ENCODE measurements at places on chromosomes 11 and 22. TPM values are rescaled to one million over a fixed set of nuclear protein-coding genes. Genes with fewer than 3 reads are reported as not detected.

KRTAP5-2 gene
- polyA plus RNA-seq: 0.46 TPM

DNA sequence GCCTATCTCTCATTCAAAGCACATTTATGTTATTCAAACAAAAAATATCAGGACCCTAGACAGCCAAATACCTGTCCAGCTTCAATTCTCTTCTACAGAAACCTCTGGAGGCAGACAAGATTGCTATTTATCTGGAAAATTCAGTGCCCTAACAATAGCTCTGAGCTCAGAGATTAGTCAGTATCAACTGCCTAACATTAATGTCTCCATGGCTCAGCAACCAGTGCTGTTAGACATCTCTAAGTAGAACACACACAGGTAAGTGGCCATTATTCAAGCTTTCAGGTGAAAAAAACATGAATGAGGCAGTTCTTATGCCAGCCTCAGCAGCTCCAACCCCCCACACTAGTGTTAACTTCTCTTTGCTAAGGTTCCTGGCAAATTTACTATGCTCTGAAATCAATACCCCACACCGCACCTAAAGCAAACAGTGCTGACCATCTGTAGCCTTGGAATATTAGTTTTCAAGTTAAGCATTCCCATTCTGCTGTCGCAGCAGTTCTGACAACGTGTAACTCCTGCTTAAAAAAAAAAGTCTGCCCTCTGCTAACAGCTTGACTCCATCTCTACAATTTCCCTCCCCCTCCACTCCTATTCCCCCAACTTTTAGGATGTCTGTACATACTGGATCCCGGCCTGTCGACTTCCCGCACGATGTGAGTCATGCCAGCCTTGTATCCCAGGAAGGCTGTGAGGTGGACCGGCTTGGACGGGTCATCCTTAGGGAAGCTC, 1.5 kb downstream of the RPL3 start:
- DNase-seq: no peak

OR4D5 gene
- polyA plus RNA-seq: not detected

- DNase-seq: no peak
These were observed 10.8 kb upstream of the CYP2R1 start for GRCh38 chr11:14902650-14903350.

DNA sequence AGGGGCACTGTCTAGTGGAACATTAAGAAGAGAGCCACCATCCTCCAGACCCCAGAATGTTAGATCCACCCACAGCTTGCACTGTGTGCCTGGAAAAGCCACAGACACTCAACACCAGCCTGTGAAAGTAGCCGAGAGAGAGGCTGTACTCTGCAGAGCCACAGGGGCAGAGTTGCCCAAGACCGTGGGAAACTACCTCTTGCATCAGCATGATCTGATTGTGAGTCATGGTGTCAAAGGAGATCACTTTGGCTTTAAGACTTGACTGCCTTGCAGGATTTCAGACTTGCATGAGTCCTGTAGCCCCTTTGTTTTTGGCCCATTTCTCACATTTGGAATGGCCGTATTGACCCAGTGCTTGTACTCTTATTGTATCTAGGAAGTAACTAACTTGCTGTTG, 115.9 kb upstream of the CCDC179 start:
- DNase-seq: no peak

- DNase-seq: no peak
These were observed 2.6 kb upstream of the FTH1 start for GRCh38 chr11:61969838-61970662.

GRCh38 chr11:95248666-95249467, 17.9 kb upstream of the SESN3 start:
- DNase-seq: no peak

PKNOX2 gene
- polyA plus RNA-seq: not detected

GRCh38 chr11:1059759-1060158, 14.9 kb upstream of the MUC2 start:
- DNase-seq: no peak

OR51A2 gene
- not detected for polyA plus RNA-seq

KMT2A gene
- polyA plus RNA-seq: 40.5 TPM

DNA sequence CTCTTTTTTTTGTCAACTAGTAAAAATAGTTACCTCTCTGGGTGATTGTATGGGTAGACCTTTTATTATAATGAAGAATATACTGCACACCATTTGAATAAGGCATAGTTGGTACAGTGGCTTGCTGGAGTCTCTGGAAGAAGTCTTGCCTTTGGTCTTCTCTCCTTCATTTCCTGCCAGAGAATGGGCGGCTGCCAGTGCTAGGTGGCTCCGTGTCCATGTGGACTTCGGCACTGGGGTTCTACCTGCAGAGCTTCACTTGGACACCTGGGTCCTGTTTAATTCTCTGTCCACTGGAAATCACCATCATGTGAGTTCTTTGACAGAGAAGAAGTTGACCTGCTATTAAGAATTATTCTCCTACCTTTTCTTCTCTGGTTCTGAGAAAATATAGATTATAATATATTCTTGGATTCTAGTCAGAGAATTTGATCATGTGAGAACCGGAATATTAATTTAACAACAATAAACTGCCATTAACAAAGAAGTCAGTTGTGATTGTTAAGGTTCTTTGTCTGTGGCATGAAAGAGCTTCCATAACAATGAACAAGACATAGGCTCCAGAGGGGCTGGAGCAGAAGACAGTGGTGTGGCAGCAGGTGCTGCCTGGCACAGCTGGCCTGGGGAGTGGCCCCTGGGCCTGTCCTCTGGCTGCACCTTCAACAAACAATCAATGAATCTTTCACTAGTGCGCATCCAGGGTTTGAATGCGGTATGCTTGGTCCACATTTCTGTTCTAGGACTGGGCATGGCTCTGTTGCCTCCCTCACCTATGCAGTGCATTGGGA, 77.5 kb downstream of the PPFIBP2 start:
- no peak for DNase-seq

- DNase-seq: no peak
These were observed 47.1 kb upstream of the EMID1 start for GRCh38 chr22:29158546-29158945.

CLMP gene
- 0.31 TPM for polyA plus RNA-seq

CCDC116 gene
- polyA plus RNA-seq: not detected

APOA5 gene
- not detected for polyA plus RNA-seq

GRCh38 chr11:563066-563811, 2.5 kb downstream of the RASSF7 start:
- DNase-seq: no peak

DNA sequence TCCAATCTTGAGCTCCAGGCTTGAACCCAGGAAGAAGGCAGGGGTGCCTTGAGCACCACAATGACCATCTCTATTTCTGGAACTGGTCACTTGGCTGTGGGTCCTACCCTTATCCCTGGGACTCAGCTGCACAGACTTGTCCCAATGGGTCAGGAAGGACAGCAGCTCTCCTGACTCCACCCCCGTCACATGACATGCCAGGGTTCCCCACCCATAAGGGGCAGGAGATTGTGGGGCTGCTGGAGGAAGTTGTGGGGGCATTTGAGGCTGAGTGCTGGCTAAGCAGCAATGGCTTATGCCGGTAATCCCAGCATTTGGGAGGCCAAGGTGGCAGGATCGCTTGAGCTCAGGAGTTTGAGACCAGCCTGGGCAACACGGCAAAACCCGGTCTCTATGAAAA, 56.2 kb downstream of the NFAM1 start:
- DNase-seq: no peak

DNA sequence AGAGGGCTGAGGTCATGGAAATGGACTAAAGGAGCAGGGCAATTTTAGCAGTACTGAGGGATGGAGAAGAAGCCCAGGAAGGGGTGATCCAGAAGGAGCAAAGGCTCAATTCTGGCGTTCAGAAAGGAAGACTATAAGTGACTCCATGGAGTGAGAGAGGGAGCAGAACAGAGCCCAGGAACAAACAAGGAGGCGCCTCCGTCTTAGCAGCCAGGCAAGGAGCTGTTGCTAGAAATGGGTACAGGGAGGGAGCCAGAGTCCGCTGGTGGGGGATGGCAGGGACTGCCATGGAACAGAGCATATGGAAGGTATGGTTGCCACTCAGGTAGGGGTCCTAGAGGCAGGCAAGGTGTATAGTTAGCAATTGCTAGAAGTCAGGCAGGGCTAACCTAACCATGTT, 20.5 kb upstream of the STK33 start:
- DNase-seq: no peak

GRCh38 chr11:17601256-17601671, 54.2 kb downstream of the OTOG start:
- no peak for DNase-seq

OR51E1 gene
- polyA plus RNA-seq: not detected

DNA sequence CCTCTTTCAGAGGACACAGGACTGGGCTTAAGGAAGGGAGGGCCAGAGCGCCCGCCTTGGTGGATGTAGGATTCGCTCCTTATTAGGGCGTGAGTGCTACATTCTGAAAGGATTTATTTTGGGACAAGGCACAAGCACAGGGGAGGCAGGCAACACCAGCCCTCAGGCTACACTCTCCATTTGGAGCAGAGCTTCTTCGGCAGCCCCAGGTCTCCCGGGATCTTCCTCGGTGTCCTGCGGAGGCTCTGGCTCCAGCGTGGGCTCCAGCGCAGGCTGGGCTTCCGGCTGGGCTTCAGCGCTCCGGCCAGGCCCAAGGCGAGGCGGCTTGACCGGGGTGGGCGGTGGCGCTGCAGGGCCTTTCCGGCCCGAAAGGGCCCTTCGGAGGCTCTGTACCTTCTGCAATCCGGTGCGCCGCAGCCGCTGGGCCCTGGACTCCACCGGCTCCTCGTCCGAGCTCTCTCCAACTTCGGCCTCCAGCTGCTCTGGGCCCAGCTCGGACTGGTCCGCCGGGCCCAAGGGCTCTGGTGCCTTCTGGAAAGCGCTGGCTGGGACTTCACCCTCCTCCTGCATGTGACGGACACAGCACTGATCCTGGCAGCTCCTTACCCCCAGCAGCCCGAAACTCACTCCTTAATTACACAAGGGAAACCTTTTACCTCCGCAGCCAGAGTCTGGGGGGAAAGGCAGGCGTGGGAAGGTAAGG, 1.1 kb downstream of the CAVIN3 start:
- DNase-seq: no peak

DNA sequence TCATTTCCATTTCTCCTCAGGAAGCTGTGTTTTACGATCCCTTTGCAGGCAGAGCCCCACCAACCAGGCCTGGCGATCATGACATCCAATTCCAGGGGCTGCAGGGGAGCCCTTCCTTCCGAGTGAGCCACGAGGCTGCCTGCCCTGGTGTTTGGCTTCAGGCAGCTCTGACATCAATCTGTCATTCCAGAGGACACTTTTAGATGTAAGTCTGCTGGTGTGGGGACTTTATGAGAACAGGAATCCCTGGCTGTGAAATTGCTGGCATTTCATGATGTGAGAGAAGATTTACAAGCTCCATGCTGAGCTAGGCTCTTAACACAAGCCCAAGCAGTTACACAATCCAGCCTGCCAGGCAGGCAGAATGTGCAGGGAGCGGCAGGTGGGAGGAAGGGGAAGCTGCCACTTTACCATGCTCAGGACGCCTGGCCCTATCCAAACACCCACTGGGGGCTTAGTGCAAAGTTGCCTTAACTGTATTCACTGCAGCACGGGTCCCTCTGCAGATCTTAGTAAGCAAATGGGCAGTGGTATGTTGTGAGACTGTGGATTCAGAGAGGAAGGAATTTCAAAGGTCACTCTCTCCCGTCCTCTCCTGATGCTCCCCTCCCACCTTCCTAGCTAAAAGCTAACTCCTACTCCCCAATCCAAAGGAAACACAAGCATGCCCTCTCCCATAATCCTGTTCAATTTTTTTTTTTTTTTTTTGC, 43.4 kb upstream of the MICAL2 start:
- no peak for DNase-seq

INS gene
- polyA plus RNA-seq: not detected

GRCh38 chr11:43012606-43013005, 299.2 kb upstream of the API5 start:
- DNase-seq: no peak

CABP7 gene
- polyA plus RNA-seq: not detected

CACNA1I gene
- 0.71 TPM for polyA plus RNA-seq

GRCh38 chr22:28759861-28760560, 12.5 kb upstream of the CCDC117 start:
- DNase-seq: no peak

DNA sequence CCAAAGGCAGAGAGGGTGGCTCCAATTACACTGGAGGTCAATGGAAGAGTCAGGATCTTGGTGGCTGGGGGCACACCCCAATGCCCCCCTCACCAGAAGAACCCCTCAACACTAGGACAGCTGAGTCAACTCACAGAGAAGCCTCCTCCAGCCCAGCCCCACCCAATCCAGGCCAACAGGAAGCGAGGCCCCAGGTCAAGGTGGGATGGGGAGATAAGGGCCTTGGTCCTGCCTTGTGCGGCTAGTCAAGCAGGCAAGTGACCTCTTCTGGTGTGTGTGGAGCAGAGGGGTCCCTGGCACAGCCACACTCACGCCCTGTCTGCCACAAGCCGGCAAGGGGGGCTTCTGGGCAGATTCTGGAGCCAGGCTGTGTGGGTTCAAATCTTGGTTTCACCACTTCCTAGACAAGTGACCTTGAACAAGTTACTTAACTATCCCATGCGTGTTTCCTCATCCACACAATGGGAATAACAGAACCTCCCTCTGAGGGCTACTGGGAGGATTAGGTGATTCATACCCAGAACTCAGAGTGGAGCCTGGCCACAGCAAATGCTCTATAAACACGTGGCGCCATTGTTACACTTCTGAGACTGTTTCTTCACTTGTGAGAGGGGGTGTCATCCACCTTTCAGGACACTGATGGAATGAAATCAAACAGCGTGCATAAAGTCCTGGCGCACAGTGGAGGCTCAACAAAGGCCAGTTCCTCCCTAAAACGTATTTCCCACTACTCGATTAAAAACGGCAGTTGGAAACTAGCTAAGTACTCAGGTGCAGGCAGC, 3.2 kb downstream of the TTLL12 start:
- no peak for DNase-seq

DNA sequence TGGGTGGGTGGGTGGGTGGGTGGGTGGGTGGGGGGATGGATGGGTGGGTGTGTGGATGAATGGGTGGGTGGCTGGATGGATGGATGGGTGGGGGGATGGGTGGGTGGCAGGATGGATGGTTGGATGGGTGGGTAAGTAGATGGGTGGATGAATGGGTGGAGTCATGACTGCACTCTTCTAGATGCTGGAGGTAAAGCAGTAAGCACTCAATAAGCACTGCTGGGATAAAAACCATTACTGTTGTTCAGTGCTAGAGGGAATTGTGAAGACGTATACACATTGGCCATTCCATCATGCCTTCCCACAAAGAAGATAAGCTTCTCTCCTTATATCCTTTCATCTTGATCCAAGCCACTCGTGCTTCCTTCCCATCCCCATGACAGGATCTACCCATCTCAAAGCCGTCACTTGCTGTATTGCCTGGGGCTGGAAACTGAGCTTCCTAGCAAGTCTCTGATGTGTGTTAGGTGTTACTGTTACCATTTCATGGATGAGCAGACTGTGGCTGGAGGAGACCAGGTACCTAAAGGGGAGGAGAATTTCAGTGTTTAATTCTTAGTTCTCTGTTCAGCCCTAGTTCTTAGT, 74.8 kb downstream of the MICAL2 start:
- DNase-seq: no peak

DNA sequence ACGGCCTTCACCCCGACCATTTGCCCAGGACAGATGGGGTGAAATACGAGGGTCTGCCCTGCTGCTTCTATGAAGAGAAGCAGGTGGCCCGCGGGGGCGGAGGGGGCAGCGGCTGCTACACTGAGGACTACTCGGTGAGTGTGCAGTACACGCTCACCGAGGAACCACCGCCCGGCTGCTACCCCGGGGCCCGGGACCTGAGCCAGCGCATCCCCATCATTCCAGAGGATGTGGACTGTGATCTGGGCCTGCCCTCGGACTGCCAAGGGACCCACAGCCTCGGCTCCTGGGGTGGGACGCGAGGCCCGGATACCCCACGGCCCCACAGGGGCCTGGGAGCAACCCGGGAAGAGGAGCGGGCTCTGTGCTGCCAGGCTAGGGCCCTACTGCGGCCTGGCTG, 11.2 kb downstream of the C22orf31 start:
- no peak for DNase-seq

Data from CD8-positive, alpha-beta memory T cell (primary cell).